ENCODE measurements at places on chromosomes 1 and 21. TPM values are rescaled to one million over a fixed set of nuclear protein-coding genes. Genes with fewer than 3 reads are reported as not detected.

- DNase-seq: no peak
- no peaks in the 10 kb centered on the region for H3K4me1 ChIP-seq
- H3K4me3 ChIP-seq: no peak overlapping the region
- no peak overlapping the region for H3K27ac ChIP-seq
- no peaks in the 10 kb centered on the region for H3K36me3 ChIP-seq
Observed at GRCh38 chr1:118269598-118269997, 84.6 kb upstream of the SPAG17 start.

The OLIG2 gene
- total RNA-seq: not detected

DNA sequence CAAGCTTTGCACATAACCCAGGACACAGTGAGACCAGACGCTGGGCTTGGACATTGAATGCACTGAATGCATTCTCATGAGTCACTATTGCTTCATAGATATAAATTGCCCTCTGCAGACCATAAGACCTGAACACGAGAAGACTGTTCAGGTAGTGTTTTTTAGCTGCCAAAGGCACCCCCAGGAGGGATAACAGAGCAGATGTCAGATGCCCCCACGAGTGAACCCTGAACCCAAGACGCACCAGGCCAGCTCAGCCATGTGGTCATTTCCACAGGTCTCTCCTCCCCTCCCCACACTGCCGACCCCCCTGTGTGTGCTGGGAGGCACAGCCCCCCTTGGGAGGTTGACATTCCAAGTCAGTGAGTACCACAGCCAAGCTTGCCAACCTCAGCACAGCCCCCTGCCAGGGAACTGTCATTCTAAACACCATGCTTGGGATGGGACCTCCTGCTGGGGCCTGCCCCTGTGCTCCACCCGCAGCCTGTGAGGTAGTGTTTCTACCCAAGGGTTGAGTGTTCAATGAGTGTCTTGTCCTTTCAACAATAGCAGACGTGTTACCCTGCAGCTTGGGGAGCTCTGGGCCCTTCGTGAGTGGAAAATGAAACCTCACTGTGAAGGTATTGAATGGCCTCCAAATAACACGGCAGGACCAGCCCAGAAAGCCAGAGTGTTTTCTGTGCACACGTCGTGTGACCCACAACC is 68.2 kb downstream of the PSMG1 start:
- no peaks in the 10 kb centered on the region for H3K36me3 ChIP-seq
- H3K27me3 ChIP-seq: no peaks in the 10 kb centered on the region
- no peak for DNase-seq
- H3K4me1 ChIP-seq: peaks cover 2% of the 10 kb centered on the region

- no peak overlapping the region for H3K27ac ChIP-seq
- no peak for DNase-seq
- no peaks in the 10 kb centered on the region for H3K36me3 ChIP-seq
- no peaks in the 10 kb centered on the region for H3K27me3 ChIP-seq
- H3K4me3 ChIP-seq: no peak overlapping the region
Observed at GRCh38 chr1:78715181-78715661, 65.6 kb downstream of the IFI44 start.

The SRRM1 gene
- 110 TPM for total RNA-seq

The ERO1B gene
- 6.5 TPM for total RNA-seq

The CDCA8 gene
- total RNA-seq: 0.25 TPM

The IFI44L gene
- 21.1 TPM for total RNA-seq

The COL8A2 gene
- 2.5 TPM for total RNA-seq

The PSMB2 gene
- total RNA-seq: 35.8 TPM

The GPX7 gene
- 12.0 TPM for total RNA-seq

GRCh38 chr1:193013005-193013404 is 46.2 kb downstream of the UCHL5 start:
- H3K4me1 ChIP-seq: peaks cover 1% of the 10 kb centered on the region
- no peak overlapping the region for H3K27ac ChIP-seq
- DNase-seq: no peak
- H3K4me3 ChIP-seq: no peak overlapping the region
- H3K36me3 ChIP-seq: no peaks in the 10 kb centered on the region
